ENCODE measurements at places on chromosomes 7 and 10.

GRCh38 chr7:39681887-39682441 lies 58.6 kb downstream of the RALA start:
- H3K4me3 ChIP-seq = no peak overlapping the region
- H3K27ac ChIP-seq = no peak overlapping the region
- peaks cover 3% of the 10 kb centered on the region for H3K27me3 ChIP-seq

DNA sequence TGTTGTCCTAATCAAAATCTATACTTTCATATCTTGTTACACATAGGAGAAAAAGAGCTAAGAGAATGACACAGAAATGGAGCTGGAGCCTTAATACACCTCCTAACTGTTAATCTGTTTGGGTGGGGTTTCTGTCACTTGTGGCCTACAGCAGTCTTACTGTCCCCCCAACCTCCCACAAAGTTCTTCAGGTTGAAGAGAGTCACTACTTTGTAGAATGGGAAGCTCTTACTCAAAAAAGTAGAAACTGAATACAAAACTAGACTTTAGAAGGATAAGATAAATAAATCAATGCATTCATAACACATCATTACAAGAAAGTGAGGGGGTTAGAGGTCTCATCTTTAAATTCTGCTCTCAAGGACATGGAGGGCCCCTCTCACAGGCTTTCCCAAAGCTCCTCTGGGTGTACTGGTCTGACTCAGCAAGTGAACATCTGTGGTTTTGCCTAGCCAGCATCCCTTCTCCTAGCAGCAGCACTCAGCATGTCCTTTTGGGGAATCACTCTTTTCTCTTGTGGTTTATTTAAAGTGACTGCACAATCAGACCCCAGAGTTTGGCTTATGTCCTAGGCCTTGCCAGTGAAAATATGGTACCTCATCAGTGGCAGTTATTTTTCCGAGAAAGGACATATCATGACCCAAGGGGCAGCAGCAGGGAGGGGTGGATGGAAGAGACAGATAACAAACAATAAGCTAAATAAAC lies 2.0 kb upstream of the BLVRA start:
- H3K4me3 ChIP-seq = peak overlapping the region; percentile 86
- DNase-seq = no peak
- H3K27me3 ChIP-seq = peaks cover 4% of the 10 kb centered on the region
- peak overlapping the region; percentile 77 for H3K27ac ChIP-seq
- no peaks in the 10 kb centered on the region for H3K36me3 ChIP-seq

- H3K27me3 ChIP-seq = no peaks in the 10 kb centered on the region
- no peak overlapping the region for H3K4me3 ChIP-seq
- no peak overlapping the region for H3K27ac ChIP-seq
- H3K36me3 ChIP-seq = no peaks in the 10 kb centered on the region
- DNase-seq = no peak
- no peaks in the 10 kb centered on the region for H3K4me1 ChIP-seq
Observed at GRCh38 chr7:105940109-105940508, 23.0 kb upstream of the CDHR3 start.

- H3K27ac ChIP-seq = no peak overlapping the region
- DNase-seq = no peak
- peaks cover 6% of the 10 kb centered on the region for H3K4me1 ChIP-seq
- H3K36me3 ChIP-seq = peaks cover 11% of the 10 kb centered on the region
Observed at GRCh38 chr10:340646-341045, 205.4 kb downstream of the ZMYND11 start.

DNA sequence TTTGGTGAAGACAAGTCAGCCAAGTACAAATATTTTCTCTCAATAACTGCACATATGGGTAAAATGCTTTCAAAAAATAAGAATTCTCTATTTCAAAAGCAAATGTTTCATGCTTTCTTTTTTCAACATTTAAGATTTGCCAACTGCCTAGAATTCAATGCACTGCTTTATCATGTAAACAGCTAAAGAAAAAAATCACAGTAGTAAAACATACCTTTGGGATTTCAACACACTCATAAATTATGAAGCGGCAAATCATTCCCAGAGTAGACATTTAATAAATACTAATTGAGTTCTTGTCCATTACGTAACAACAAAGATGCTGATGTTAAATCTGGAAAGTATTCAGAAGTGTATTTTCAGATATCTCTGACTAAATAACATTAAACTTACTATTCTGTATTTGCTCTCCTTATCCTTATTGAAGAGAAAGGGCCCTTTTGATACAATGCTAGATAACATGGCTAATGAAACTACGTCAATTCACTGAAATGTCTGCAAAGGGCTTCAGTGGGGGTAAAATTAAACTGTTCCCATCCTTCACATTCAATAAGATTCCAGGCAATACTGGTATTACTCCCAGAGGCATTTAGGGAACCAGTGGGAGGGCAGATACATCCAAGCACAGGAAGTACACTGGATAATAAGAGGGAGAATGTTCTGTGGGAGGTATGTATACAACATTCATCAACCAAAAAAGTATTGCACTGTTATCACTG lies 13.9 kb downstream of the NAPEPLD start:
- H3K27ac ChIP-seq = no peak overlapping the region
- no peaks in the 10 kb centered on the region for H3K27me3 ChIP-seq
- DNase-seq = no peak
- no peaks in the 10 kb centered on the region for H3K36me3 ChIP-seq

- peaks cover 9% of the 10 kb centered on the region for H3K4me1 ChIP-seq
- no peak overlapping the region for H3K4me3 ChIP-seq
- peaks cover 57% of the 10 kb centered on the region for H3K27me3 ChIP-seq
- no peak overlapping the region for H3K27ac ChIP-seq
- no peak for DNase-seq
Observed at GRCh38 chr7:27245124-27245797, 2.7 kb downstream of the EVX1 start.

DNA sequence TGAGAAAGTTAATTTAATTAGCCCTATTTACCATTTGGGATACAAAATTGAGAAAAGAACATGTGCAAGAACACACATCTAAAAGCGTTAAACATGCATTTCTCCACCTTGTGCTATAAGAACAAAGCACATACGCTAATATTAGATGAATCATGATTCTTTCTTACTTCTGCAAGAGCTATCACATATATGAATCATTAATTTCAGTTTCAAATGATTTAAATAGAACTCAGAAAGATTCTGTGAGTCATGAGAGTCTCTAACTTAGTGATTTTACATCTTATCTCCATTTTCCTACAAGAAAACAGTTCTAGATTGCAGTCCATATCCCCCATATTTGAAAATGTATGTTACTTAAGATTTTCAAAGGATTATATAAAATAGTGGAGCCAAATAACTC lies 173.9 kb downstream of the RNLS start:
- H3K4me3 ChIP-seq = no peak overlapping the region
- DNase-seq = no peak
- H3K4me1 ChIP-seq = no peaks in the 10 kb centered on the region
- no peaks in the 10 kb centered on the region for H3K36me3 ChIP-seq
- no peak overlapping the region for H3K27ac ChIP-seq

DNA sequence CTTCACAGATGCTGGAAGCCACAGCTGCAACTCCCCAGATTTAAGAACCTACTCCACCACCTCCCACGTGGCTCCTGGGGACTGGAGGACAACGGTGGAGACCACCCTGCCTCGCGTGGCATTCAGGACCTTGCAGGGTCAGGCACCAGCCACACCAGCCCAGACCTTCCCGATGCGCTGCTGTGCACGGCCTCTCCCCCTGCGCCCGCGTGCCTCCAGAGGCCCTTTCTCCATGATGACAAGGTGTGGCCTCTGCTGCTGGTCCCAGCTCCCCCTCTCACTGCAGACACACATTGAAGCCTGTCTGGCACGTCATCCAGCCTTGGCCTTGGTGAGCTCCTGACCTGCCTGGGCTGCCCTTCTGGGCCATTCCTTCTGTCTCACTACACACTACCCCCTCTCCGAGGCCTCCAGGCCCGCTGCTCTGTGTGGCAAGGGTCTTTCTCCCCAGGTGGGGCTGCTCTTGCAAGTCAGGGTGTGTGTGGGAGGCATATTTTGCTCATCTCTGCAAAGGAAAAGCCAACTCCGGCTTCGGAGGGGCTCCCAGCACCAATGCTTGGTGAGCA lies 254.8 kb downstream of the MAD1L1 start:
- no peaks in the 10 kb centered on the region for H3K27me3 ChIP-seq
- no peak for DNase-seq
- peaks cover 17% of the 10 kb centered on the region for H3K4me1 ChIP-seq
- H3K36me3 ChIP-seq = peaks cover 15% of the 10 kb centered on the region
- H3K4me3 ChIP-seq = no peak overlapping the region
- H3K27ac ChIP-seq = no peak overlapping the region

DNA sequence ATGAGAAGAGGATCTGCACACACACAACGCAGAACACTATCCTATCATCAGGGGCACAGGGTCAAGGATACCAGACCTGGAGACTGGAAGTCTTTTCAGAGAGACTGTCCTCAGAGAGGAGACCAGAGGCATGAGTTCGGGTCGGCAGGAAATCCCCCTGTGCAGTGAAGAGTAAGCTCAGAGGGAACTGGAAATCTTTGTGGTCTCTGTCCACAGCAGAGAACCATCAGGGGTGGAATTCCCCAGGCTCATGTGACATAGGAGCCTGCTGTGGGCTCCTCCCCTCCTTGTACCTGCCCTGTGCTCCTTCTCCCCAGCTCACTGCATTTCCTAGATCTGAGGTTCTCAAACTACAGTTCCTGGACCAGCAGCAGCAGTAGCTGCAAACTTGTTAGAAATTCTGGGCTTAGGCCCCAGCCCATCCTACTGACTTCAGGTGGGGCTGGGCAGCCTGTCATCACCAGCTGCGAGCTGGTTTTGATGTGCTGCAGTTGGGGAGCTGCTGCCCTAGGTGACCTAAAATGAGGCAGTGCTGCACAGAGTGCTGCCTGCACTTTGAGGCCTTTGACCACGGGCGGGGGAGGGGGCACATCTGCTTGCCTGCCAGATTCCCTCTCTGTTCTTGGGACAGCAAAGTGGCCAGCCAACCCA lies 2.4 kb downstream of the ZMIZ2 start:
- H3K4me3 ChIP-seq = peak overlapping the region; percentile 87
- H3K27ac ChIP-seq = peak overlapping the region; percentile 88
- peaks cover 5% of the 10 kb centered on the region for H3K27me3 ChIP-seq
- peak; percentile 30 for DNase-seq
- no peaks in the 10 kb centered on the region for H3K36me3 ChIP-seq

DNA sequence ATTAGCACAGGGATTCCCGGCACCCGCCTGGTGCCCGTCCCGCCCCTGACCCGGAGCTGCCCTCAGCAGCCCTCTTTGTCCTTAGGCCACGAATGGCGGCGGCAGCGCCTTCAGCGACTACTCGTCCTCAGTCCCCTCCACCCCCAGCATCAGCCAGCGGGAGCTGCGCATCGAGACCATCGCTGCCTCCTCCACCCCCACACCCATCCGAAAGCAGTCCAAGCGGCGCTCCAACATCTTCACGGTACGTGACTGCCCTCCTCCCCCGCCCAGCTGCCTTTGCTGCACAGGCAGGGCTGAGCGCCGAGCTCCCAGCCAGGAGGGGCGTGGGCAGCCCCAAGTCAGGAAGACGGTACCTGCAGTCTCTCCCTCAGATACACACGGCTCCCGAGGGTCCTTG lies 33.6 kb downstream of the AGAP3 start:
- no peak overlapping the region for H3K4me3 ChIP-seq
- DNase-seq = no peak
- peaks cover 2% of the 10 kb centered on the region for H3K27me3 ChIP-seq
- peaks cover 25% of the 10 kb centered on the region for H3K36me3 ChIP-seq
- no peaks in the 10 kb centered on the region for H3K4me1 ChIP-seq

GRCh38 chr7:22842383-22842941 lies 19.8 kb upstream of the TOMM7 start:
- peaks cover 9% of the 10 kb centered on the region for H3K27me3 ChIP-seq
- H3K4me1 ChIP-seq = no peaks in the 10 kb centered on the region
- H3K36me3 ChIP-seq = no peaks in the 10 kb centered on the region
- H3K27ac ChIP-seq = no peak overlapping the region
- no peak overlapping the region for H3K4me3 ChIP-seq

- H3K4me1 ChIP-seq = peaks cover 17% of the 10 kb centered on the region
- H3K27me3 ChIP-seq = no peaks in the 10 kb centered on the region
- no peak for DNase-seq
- no peak overlapping the region for H3K27ac ChIP-seq
- no peaks in the 10 kb centered on the region for H3K36me3 ChIP-seq
Observed at GRCh38 chr10:88805361-88805760, 2.8 kb downstream of the LIPM start.

DNA sequence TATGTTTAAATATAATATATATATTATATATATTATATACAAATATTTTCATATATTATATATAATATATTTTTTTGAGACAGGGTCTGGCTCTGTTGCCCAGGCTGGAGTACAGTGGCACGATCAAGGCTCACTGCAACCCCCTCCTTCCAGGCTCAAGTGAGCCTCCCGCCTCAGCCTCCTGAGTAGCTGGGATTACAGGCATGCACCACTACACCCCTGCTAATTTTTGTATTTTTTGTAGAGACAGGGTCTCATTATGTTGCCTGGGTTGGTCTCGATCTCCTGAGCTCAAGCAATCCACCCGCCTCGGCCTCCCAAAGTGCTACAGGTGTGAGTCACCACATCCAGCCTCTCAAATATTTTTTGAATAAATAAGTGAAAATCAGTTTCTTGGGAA lies 215.5 kb downstream of the GATA3 start:
- no peaks in the 10 kb centered on the region for H3K36me3 ChIP-seq
- no peak for DNase-seq
- no peaks in the 10 kb centered on the region for H3K27me3 ChIP-seq

DNA sequence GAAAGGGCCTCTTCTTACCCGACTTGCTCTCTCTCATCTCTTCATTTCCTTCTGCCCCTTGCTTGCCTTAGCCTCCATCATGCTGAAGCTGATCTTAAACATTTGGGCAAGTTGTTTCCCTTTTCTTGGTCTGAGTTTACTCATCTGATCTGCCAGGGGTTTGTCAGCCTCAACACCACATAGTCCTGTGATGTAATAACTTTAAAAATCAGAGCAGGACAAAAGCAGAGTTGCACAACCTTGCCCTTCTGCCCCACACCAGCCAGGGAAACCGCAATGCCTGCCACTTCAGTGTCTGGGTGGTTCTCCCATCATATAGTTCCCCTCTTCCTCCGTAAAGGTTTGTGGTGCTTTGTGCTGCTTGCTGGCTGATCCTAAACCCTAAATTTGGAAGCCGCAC lies 9.9 kb upstream of the LIPM start:
- peaks cover 12% of the 10 kb centered on the region for H3K4me1 ChIP-seq
- peaks cover 4% of the 10 kb centered on the region for H3K27me3 ChIP-seq
- DNase-seq = no peak
- peak overlapping the region; percentile 6 for H3K27ac ChIP-seq

- no peaks in the 10 kb centered on the region for H3K27me3 ChIP-seq
- H3K4me1 ChIP-seq = no peaks in the 10 kb centered on the region
- no peak for DNase-seq
- no peaks in the 10 kb centered on the region for H3K36me3 ChIP-seq
Observed at GRCh38 chr7:93544691-93545090, 29.8 kb downstream of the CALCR start.

- peaks cover 8% of the 10 kb centered on the region for H3K27me3 ChIP-seq
- no peak overlapping the region for H3K27ac ChIP-seq
- no peaks in the 10 kb centered on the region for H3K4me1 ChIP-seq
- H3K36me3 ChIP-seq = no peaks in the 10 kb centered on the region
Observed at GRCh38 chr10:124569623-124570470, 108.2 kb downstream of the LHPP start.
